Femur (tissue), 1 donor: ENCODE measurements at places on chromosomes 11 and 22.

- no peak for DNase-seq
Measured at GRCh38 chr11:99683933-99684332, 663.2 kb downstream of the CNTN5 start.

DNA sequence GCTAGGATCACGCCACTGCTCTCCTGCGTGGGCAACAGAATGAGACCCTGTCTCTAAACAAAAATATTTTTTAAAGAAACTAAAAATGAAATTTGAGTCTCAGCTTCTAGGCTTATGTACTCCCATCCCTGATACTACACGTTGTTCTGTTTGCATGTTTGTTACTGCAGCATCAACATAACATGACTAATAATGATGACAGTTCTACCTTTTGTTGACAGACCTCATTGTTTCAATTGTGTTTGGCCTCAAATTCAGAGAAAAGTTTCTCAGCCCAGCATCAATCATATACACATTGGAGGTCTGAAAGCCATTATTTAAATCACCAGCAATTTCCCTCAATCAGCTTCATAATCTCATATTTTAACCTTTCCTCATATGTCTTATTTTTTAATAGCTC lies 20.8 kb downstream of the LAYN start:
- no peak for DNase-seq

GRCh38 chr22:31345331-31346254 lies 553 bp downstream of the PATZ1 start:
- DNase-seq = peak; percentile 91

- no peak for DNase-seq
Measured at GRCh38 chr11:133907216-133907615, 49.6 kb downstream of the IGSF9B start.

DNA sequence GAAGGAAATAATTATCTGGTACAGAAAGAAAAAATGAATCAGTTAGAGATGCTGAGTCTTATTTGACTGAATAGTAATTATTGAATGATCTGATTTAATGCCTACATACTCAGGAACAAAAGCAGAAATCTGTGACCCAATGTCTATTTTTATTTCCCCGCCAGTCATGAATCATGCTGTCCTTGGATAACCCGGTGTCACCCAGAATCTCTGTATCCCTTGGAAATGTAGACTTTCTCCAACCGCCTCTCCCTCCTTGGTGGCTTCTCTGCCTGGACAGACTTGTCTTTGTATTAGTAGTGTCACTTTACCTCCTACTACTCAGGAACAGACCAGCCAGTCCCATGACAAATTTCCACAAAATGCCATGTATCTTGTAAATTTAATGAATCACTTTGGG lies 173.3 kb upstream of the PDGFD start:
- DNase-seq = no peak

DNA sequence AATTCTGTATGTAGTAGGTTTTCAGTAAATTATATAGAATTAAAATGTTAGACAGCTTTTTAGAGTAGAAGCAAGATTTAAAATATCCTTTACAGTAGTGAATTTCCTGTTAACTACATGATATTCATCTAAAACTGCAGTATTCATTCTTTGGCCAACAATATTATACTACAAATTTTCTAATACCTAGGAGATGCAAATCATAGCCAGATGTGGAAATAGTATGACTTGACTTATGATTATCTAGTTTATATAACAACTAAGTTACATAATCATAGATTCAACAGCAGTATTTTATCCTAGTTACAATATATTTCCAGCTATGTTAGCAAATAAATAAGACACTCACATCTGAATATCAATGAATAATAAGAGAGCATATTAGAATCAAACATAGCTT lies 163.2 kb downstream of the MSANTD4 start:
- no peak for DNase-seq

DNA sequence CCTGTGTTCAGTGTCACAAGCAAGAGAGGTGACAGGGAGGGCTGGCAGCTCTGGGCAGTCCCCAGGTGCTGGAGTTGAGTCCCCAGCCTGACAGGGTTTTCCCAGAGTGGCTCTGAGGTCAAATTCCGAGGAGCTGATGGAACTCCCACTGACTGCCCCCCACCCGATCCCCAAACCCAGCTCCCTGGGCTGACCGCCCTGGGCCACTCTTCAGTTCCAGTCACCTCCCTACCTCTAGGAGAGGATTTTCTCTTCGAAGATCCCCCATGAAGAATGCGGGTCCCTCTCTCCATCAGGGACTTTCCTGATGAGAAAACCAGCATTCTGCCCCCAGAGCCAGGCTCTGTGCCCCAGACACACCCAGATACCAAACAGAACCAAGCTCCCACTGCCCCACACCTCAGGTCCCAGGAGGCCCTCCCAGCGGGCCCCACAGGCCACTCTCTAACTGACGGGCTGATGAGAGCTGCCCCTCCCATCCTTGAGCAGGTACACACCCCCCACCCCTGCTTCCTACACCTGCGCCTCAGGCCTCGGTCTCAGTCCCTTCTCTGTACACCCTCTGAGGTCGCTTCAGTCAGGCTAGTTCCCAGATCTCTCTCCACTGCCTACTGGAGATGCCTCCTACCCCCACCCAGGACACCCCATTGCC lies 12.1 kb upstream of the RAC2 start:
- no peak for DNase-seq

GRCh38 chr11:77024745-77025144 lies 9.5 kb upstream of the B3GNT6 start:
- no peak for DNase-seq

DNA sequence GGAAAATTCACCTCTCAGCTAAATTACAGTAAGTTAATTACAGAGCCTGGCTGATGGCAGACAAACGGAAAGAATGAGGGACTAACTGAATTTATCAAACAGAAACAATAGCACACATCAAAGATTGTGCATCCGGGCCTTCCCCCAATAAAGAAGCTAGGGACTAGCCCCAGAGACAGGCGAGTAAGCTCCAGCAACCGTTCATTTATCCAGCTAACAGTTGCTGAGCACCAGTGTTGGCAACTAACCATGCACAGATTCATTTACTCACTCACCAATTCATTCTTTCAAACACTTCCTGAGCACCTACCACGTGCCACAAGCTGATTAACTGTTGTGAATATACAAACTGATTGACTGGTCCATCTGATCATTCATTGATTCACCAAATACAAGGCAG lies 51.2 kb downstream of the SMCO4 start:
- DNase-seq = no peak

DNA sequence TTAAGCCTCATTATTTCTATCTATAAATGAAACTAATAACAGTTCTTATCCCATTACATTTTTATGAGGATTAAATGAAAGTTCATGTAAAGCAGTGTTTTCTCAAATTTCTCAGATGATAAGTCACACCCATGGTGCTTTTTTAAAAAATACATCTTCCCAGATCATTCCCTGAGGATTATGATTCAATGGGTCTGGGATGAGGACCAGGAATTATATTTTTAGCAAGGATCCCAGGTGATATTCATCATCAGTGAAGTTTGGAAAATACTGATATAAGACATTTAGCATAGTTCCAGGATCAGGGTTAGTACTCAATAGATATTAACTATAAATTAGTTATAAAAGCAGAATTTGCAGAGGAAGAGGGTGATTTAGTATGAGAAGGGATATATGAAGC lies 89.1 kb downstream of the BBOX1 start:
- no peak for DNase-seq

DNA sequence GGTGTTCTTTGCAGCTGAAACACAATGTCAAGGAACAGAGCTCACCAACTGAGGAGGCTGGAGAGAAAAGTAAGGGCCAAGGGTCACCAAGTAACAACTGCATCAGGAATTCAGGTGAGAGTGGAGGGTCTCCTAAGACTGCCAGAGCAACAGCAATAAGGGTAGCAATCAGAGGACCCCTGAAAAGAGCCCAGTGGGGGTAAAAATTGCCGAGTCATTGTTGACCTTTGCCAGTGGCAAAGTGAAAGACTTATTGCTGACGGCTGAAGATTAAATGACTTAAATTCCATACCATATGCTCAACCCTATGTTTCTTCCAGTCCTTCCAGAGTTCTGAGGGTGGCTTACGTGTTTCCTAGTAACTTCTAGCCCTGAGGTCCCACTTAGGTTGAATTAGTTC lies 51.9 kb upstream of the ARHGAP42 start:
- no peak for DNase-seq

GRCh38 chr11:109586789-109587188 lies 164.8 kb downstream of the C11orf87 start:
- DNase-seq = no peak

DNA sequence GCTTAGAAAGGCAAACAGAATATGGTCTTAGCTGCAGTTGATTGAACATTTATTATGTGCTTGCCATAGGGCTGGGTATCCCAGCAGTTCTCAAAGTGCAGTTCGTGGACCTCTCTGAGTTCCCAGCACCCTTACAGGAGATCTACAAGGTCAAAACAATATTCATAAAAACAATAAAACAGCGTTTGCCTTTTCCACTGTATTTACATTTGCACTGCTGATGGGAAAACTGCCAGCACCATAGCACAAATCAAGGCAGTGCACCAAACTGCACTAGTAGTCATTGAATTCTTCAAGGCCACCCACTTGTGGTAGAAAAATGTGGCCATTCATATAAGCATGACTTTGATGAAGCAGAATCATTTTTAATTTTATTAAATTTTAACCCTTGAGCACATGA lies 128.1 kb downstream of the CCDC34 start:
- no peak for DNase-seq

GRCh38 chr22:44707752-44708151 lies 5.7 kb downstream of the PRR5 start:
- no peak for DNase-seq

- DNase-seq = no peak
Measured at GRCh38 chr11:57217053-57217452, 20.0 kb downstream of the APLNR start.

- no peak for DNase-seq
Measured at GRCh38 chr11:93198215-93198845, 539 bp upstream of the SLC36A4 start.

GRCh38 chr11:94185416-94186084 lies 56.9 kb downstream of the PANX1 start:
- no peak for DNase-seq

- DNase-seq = no peak
Measured at GRCh38 chr11:65362320-65362931, 7.9 kb downstream of the TIGD3 start.

DNA sequence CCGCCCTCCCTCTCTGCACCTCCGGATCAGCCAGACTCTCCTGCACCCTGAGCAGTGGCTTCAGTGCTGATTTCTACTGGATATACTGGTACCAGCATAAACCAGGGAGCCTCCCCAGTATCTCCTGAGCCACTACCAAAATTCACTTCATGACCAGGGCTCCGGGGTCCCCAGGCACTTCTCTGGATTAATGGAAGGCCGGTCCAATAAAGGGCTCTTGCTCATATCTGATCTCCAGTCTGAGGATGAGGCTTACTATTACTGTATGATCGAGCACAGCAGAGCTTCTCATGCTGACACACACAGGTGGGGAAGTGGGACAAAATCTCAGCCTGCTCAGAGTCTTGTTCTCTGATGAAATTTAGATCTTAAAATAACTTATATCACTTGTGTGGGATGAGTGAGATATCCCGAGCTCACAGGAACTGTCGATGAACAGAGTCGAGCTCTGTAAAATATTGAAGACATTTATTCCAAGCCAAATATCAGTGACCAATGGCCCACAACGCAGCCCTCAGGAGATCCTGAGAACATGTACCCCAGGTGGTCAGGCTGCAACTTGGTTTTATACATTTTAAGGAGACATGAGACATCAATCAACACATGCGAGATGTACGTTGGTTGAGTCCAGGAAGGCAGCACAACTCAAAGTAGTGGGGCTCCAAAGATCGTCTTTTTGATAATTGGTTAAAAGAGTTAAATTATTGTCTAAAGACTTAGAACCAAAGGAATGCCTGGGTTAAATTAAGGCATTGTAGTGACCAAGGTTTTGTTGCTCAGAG lies 93.0 kb upstream of the TOP3B start:
- DNase-seq = no peak

DNA sequence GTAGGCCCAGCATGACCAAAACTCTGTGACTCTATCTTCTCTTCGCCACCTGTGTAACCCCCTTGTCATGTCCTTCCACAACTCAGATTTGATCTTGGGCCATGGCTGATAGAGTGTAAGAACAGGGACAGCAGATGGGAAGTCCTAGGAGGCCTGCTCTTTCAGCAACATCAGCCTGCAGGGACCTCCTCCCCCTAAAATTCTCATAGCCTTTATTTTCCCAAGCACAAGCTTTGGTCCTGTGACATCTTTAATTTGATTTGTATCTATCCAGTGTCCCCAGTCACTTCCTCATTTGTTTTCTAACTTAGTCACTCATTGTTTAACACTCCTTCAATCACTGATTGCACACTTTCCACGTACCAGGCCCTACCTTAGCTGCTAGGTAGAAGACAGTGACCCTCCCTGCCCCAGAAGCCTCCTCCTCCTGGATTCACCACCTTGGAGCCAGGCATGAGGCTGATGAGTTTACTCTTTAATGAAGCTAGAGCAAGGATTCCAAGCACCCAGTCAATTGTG lies 5.3 kb downstream of the UBQLN3 start:
- DNase-seq = no peak

GRCh38 chr11:62553080-62553838 lies 6.7 kb upstream of the AHNAK start:
- DNase-seq = peak; percentile 91

GRCh38 chr22:49604732-49605302 lies 222.9 kb downstream of the BRD1 start:
- no peak for DNase-seq

DNA sequence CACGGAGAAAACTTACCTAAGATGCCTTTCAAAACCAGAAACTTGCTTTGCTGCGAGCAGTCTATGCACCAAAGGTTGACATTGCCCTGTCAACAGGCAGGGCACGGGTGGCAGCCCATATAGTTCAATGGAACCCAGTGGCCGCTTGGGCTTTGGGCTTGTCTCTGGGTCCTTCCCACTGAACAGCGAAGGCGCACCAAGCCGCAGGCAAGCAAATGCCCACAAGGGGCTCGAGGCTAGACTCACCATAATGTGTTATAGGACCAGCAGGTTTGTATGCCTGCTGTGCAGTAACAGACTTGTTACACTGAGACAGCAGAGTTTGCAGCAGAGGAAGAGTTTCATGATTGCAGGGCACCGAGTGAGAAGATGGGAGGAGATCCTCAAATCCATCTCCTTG lies 20.3 kb downstream of the CLDN5 start:
- no peak for DNase-seq

GRCh38 chr11:11787305-11788062 lies 54.3 kb upstream of the USP47 start:
- DNase-seq = peak; percentile 85

DNA sequence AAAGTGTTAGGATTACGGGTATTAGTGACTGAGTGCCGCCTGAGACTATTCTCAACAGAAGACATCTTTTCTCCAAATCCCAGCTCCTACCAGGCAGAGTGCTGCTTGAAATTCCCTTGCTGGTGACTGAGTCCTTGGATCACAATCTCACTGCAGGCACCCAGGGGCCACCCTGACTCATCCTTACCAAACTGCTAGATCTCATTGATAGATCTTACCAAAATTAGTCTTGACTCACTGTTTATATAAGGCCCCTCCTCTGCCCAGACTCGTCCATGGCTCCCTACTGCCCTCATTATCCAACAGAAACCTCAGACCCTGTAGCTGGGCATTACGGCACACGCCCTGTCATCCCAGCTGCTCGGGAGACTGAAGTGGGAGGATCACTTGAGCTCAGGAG lies 14.7 kb downstream of the TBC1D10A start:
- no peak for DNase-seq
